ENCODE measurements at places on chromosomes 2 and 18.

- H3K4me3 ChIP-seq, result no peak overlapping the region
- H3K27me3 ChIP-seq, result no peaks in the 10 kb centered on the region
- no peak for DNase-seq
- no peak overlapping the region for H3K27ac ChIP-seq
Observed at GRCh38 chr2:241777686-241778627, 1.3 kb downstream of the GAL3ST2 start.

DNA sequence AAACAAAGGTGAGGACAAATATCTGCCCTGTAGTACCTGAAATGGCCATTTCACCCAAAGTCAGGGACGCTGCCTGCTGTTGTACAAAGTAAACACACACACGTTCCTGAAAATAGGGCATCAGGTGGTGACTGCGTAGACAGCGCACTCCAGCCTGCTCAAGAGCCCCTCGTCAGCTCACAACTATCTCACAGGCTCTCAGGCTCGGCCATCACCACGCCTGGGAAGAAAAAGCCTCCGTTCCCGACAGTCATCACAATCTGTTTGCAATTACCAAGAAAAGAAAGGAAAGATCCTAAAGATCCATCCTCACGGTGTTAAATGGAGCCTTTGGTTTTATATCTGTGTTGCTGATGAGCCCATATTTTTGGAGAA, 230.2 kb downstream of the ZNF516 start:
- no peak overlapping the region for H3K4me3 ChIP-seq
- no peak for DNase-seq
- no peaks in the 10 kb centered on the region for H3K27me3 ChIP-seq
- no peaks in the 10 kb centered on the region for H3K4me1 ChIP-seq
- no peaks in the 10 kb centered on the region for H3K36me3 ChIP-seq
- no peak overlapping the region for H3K27ac ChIP-seq

- no peak overlapping the region for H3K27ac ChIP-seq
- H3K36me3 ChIP-seq, result no peaks in the 10 kb centered on the region
- no peaks in the 10 kb centered on the region for H3K4me1 ChIP-seq
- DNase-seq, result no peak
Observed at GRCh38 chr18:37666991-37667390, 101.4 kb upstream of the CELF4 start.

DNA sequence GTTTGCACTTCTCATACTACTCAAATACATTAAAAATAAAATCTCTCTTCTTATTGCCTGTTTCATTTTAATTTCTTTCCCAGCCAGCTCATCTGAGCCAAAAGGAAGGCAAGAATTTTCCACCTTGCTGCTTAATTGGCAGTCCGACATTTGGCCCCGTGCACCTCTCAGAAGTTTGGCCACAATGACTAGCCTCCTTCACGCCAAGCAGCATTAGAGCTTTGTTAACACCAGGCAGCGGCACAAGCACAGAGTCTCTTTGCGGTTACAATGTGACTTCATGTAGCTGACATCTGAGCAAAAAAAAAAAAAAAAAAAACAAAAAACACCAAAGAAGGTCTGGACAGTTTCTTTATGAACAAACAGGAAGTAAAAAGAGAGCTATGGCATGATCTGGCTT, 248.9 kb downstream of the OSR1 start:
- H3K27ac ChIP-seq, result no peak overlapping the region
- H3K4me1 ChIP-seq, result peaks cover 7% of the 10 kb centered on the region
- H3K36me3 ChIP-seq, result no peaks in the 10 kb centered on the region
- no peak for DNase-seq
- no peaks in the 10 kb centered on the region for H3K27me3 ChIP-seq

- H3K27me3 ChIP-seq, result no peaks in the 10 kb centered on the region
- no peak for DNase-seq
- no peak overlapping the region for H3K4me3 ChIP-seq
- no peaks in the 10 kb centered on the region for H3K4me1 ChIP-seq
- no peaks in the 10 kb centered on the region for H3K36me3 ChIP-seq
- H3K27ac ChIP-seq, result no peak overlapping the region
Observed at GRCh38 chr2:101232770-101233169, 19.9 kb upstream of the CNOT11 start.

GRCh38 chr2:151632993-151633565, 101.2 kb downstream of the NEB start:
- H3K27ac ChIP-seq, result no peak overlapping the region
- no peaks in the 10 kb centered on the region for H3K27me3 ChIP-seq
- no peak for DNase-seq
- H3K4me3 ChIP-seq, result no peak overlapping the region
- no peaks in the 10 kb centered on the region for H3K36me3 ChIP-seq

DNA sequence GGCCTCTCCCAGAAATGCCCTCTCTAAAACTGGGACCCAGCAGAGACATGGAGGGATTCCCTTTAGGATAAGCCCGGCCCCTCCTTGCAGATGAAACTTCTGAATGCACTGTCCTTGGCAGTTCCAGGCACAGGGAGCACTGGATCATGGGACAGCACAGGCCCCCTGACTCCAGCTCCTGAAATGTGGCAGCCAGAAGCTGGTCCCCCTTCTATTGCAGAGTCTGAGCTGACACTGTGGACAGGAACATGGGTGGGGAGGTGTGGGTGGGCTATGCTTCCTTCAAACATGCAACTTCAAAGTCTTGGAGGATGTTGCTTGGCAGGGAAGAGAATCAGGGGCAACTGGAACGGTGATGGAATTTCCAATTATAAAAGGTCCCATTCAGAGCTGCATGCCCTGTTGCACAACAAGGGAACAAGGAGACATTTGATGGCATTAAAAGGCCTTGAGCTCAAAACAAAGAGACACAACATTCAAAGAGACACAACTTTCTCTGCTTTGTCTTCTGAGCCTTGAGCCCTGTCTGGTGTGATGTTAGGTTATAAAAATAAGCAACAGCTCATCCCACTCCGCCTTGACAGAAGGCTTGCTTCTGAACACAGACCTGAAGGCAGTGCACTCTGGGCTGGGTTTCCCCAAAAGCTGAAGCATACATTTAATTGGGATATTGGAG, 239.0 kb downstream of the OSR1 start:
- H3K27ac ChIP-seq, result no peak overlapping the region
- H3K36me3 ChIP-seq, result no peaks in the 10 kb centered on the region
- H3K4me3 ChIP-seq, result no peak overlapping the region
- DNase-seq, result no peak
- no peaks in the 10 kb centered on the region for H3K27me3 ChIP-seq
- peaks cover 22% of the 10 kb centered on the region for H3K4me1 ChIP-seq

DNA sequence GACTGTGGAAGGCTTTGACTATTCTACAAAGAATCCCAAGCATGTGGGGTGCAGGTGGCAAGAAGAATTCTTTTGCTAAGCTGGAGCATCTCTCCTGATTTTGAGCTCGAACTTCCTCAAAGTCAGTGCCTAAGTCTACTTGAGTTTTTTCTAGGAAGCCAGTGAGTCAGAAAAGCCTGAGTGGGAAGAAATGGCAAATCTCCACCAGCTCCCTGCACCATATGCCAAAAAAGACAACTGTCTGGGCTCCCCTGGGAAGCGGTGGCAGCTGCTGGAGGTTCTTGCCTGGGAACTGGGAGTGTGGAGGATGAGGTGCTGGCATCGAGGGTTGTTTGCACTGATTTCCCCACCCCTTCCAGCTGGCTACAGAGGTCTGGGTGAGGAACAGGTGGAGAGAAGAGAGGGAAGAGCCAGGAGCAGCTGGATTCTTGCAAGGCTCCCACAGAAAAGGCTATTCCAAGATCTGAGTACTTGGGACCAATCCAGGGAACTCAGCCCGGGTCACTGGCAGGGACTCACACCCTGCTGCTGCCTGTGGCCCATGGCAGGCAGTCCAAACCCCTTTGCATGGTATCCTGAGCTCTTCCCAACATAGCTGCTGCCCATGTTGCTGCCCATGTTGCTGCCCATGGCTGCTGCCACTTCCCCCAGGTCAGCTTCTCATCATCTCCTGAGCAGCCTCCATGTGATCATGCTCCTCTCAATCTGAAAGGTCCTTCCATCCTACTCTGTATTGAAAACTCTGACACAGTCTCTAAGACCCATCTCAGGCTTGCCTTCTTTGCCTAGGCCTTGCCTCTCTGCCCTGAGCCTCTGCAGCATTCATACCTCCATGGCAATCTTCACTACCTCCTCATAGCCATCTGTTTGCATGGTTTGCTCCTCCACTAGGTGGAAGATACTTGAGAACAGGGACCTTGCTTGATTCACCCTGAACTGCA, 128.3 kb upstream of the SPATS2L start:
- H3K36me3 ChIP-seq, result no peaks in the 10 kb centered on the region
- H3K4me3 ChIP-seq, result no peak overlapping the region
- no peaks in the 10 kb centered on the region for H3K4me1 ChIP-seq
- no peak overlapping the region for H3K27ac ChIP-seq
- DNase-seq, result no peak
- H3K27me3 ChIP-seq, result no peaks in the 10 kb centered on the region

- H3K27ac ChIP-seq, result no peak overlapping the region
- DNase-seq, result no peak
- no peak overlapping the region for H3K4me3 ChIP-seq
- H3K27me3 ChIP-seq, result peaks cover 3% of the 10 kb centered on the region
Observed at GRCh38 chr2:167504695-167505094, 616.4 kb downstream of the XIRP2 start.

GRCh38 chr2:57084697-57085281, 901.0 kb downstream of the CCDC85A start:
- no peaks in the 10 kb centered on the region for H3K27me3 ChIP-seq
- no peaks in the 10 kb centered on the region for H3K4me1 ChIP-seq
- no peaks in the 10 kb centered on the region for H3K36me3 ChIP-seq
- no peak for DNase-seq
- no peak overlapping the region for H3K4me3 ChIP-seq
- H3K27ac ChIP-seq, result no peak overlapping the region

DNA sequence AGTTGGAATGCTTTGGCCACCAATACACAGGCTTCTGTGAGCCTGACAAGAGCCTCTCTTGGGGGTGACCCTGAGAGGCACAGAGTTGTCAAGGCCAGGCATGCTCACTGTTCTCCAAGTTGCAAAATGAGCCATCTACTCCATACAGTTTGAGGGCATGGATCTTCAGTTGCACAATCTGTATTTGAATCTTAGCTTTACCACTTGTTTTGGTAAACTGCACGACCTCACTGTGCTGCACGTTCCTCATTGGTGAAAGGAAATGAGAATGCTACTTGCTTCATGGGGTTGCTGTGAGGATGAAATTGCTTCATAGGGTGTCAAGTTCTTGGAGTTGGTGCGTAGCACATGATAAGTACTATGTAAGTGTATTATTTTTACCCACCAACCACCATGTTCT, 12.0 kb upstream of the HAAO start:
- no peak for DNase-seq
- no peaks in the 10 kb centered on the region for H3K4me1 ChIP-seq
- H3K27ac ChIP-seq, result no peak overlapping the region
- H3K36me3 ChIP-seq, result no peaks in the 10 kb centered on the region
- H3K27me3 ChIP-seq, result no peaks in the 10 kb centered on the region

GRCh38 chr2:25960920-25961319, 21.4 kb downstream of the KIF3C start:
- no peak overlapping the region for H3K4me3 ChIP-seq
